ENCODE measurements at places on chromosomes 11 and 22. TPM values are rescaled to one million over a fixed set of nuclear protein-coding genes. Genes with fewer than 3 reads are reported as not detected.

The APOBEC3B gene
- total RNA-seq, result 0.33 TPM

The RASSF10 gene
- total RNA-seq, result 4.4 TPM

The TNNI2 gene
- not detected for total RNA-seq

The TMEM191B gene
- 3.4 TPM for total RNA-seq

The VWA5A gene
- 17.9 TPM for total RNA-seq

The OR51B5 gene
- 0.52 TPM for total RNA-seq

The KIRREL3 gene
- total RNA-seq, result 11.4 TPM

The SLC29A2 gene
- 3.1 TPM for total RNA-seq

The CRYBA4 gene
- total RNA-seq, result not detected

The ACRV1 gene
- total RNA-seq, result 0.52 TPM

The TTC36 gene
- 1.2 TPM for total RNA-seq

The OR6A2 gene
- total RNA-seq, result 1.3 TPM

The MRGPRF gene
- 0.71 TPM for total RNA-seq

The PIM3 gene
- total RNA-seq, result 37.8 TPM

The OR52K2 gene
- 1.1 TPM for total RNA-seq

The SLC22A9 gene
- not detected for total RNA-seq

The DMC1 gene
- total RNA-seq, result 0.15 TPM

The DERL3 gene
- total RNA-seq, result 3.0 TPM

The RBMXL2 gene
- 0.05 TPM for total RNA-seq

The TSPAN32 gene
- 0.23 TPM for total RNA-seq

The C22orf23 gene
- total RNA-seq, result 2.8 TPM

The P2RX3 gene
- not detected for total RNA-seq

The OR56A1 gene
- total RNA-seq, result 0.27 TPM

The ANGPTL5 gene
- total RNA-seq, result not detected

The USH1C gene
- 0.77 TPM for total RNA-seq

The YPEL1 gene
- 11.2 TPM for total RNA-seq

The NELL1 gene
- total RNA-seq, result 99.4 TPM

The CCDC34 gene
- total RNA-seq, result 43.8 TPM

The RIBC2 gene
- total RNA-seq, result 0.57 TPM

The TSSK2 gene
- not detected for total RNA-seq

The ART1 gene
- total RNA-seq, result not detected

The GAS2 gene
- total RNA-seq, result 4.5 TPM

The SLC7A4 gene
- total RNA-seq, result 0.15 TPM

The ACCS gene
- total RNA-seq, result 28.9 TPM

The TEAD1 gene
- total RNA-seq, result 40.6 TPM

The PTPN5 gene
- 24.1 TPM for total RNA-seq

The GLB1L3 gene
- total RNA-seq, result 0.25 TPM

All from motor neuron (in vitro differentiated cells).